ENCODE measurements at places on chromosomes 1 and 21.

GRCh38 chr21:44643741-44644310, 2.4 kb upstream of the KRTAP10-11 start:
- no peak for DNase-seq

DNA sequence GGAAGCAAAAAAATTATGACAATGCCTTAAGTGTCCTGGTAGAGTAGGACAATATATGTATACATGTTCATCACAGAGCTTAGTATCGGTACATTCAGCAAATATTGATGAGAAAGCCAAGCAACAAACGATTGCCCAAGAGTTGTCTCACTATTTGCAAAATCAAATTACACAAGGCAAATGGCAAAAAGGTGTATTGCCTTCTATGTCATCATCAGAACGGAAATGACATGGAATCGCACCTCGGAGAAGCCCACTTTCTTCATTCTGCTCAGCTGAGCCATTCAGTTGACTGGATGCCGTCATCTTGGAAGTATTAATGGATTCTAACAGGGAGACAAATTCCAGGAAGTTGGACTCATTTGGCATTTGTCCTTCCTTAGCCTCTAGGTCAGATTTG, 37.7 kb downstream of the PCNX2 start:
- no peak for DNase-seq

DNA sequence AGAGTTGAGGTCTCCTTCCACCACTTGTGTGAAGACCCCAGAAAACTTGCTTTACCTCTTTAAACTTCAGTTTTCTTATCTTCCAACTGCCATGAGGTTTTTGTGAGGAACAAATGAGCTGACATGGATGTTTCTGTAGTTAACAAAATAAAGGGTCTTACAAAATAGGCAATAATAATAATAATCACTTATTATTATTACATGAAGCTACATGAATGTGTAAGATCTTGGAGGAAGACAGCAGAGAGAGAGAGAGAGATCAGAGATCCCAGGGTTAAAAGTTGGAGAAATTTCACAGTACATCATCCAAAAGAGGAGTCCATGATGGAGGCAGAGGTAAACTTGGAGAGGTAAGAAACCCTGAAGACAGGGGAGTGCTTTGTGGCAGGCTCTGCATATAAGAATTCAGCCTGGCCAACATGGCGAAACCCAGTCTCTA, 10.7 kb downstream of the RCC1 start:
- no peak for DNase-seq

- no peak for DNase-seq
Observed at GRCh38 chr1:237013608-237014007, 9.4 kb upstream of the MT1HL1 start.

- no peak for DNase-seq
Observed at GRCh38 chr21:44849616-44850130, 23.8 kb downstream of the PTTG1IP start.

- no peak for DNase-seq
Observed at GRCh38 chr1:175035865-175036264, 12.6 kb upstream of the MRPS14 start.

DNA sequence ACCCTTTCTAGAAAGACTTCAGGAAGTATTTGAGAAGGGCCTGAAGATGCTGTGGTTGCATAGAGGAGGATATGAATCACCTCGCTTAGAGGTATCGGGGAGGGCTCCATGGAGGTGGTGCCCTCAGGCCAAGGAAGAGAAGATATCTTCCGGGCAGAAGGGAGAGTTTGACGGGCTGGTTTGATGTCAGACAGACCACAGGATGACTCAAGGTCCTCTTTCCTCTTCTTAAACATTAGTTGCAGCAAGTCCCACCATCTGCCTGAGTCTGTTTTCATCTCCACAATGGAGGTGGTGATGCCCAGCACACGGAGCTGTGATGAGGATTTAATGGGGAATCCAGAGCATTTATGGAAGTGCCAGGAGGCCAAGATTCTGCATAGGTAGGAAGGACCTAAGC, 25.1 kb upstream of the RUNX3 start:
- DNase-seq, result no peak

DNA sequence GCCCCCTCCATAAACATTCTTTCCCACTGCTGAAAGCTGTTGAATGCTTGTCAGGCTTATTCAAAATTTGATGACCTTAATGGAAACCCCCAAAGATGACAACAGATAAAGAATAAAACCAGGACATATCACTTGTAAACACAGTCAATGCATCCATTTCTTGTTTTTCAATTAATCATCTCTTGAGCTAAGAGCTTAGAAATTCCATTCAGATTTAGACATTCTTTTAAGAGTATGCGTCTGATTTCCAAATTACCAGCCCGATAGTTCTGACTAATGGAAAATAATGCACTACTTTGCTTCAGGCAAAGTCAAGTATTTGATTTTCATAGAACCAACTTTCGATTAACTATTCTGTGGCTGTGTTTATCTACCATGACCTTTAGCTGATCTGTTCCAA, 100.6 kb upstream of the RUNX1 start:
- DNase-seq, result no peak

GRCh38 chr1:74729741-74730478, 2.9 kb downstream of the CRYZ start:
- no peak for DNase-seq

GRCh38 chr1:36486439-36487335, 4.0 kb upstream of the CSF3R start:
- no peak for DNase-seq

- no peak for DNase-seq
Observed at GRCh38 chr1:109821831-109822745, 58.4 kb upstream of the EPS8L3 start.

GRCh38 chr1:228861832-228862180, 126.5 kb downstream of the RHOU start:
- DNase-seq, result no peak
